ENCODE measurements at places on chromosomes 7 and 10. TPM values are rescaled to one million over a fixed set of nuclear protein-coding genes. Genes with fewer than 3 reads are reported as not detected.
A peak's percentile ranks its signal among the peaks of the same experiment; 100 is the strongest.

DNA sequence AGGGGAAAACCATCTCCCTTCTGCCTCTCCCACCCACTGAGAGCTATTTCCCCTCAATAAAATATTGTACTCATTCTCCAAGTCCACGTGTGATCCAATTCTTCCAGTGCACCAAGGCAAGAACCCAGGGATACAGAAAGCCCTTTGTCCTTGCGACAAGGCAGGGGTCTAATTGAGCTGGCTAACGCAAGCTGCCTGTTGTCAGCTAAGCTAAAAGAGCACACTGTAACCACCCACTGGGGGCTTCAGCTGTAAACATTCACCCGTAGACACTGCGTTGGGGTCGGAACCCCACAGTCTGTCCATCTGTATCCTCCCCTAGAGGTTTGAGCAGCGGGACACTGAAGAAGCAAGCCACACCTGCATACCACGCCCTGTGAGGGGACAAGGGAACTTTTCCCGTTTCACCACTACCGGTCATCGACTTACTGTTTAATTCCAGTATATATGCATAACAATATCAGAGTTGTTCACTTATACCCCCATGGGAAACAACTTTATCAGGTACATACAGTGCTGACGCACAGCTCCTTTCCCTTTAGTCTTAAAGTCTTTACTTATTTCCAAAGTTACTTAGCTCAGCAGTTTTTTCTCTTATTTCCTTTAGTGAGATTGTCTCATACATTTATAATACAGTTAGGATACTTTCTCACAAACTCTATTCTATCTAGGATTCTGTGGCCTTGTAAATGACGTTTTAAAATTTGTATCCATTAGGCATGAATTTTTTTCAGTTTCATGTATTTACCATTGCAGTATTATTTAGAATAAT is 721.6 kb downstream of the ANKRD7 start:
- H3K4me1 ChIP-seq = no peaks in the 10 kb centered on the region
- no peak for DNase-seq
- no peak overlapping the region for H3K27ac ChIP-seq
- no peak overlapping the region for H3K4me3 ChIP-seq

DNA sequence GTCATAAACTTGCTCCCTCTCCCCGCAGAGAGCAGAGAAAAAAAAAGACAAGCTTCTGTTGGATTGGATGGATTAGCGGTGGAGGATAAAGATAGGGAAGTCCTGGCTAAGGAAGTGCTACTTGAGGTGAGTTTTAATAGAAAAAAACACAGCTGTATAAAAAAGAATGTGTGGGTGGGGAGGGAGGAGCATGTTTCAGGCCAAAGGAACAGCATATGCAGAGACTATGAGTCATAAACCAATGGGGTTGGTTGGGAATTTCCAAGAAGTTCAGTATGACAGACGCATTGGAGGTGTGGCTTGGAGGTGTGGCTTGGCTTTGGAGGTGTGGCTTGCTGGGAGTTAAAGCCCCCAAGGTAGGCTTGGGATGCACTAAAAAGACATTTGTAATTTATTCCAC is 103.0 kb upstream of the LSM8 start:
- no peaks in the 10 kb centered on the region for H3K36me3 ChIP-seq
- no peaks in the 10 kb centered on the region for H3K4me1 ChIP-seq
- peak; percentile 63 for DNase-seq
- H3K4me3 ChIP-seq = no peak overlapping the region

GRCh38 chr7:56447864-56448693 is 331.9 kb upstream of the NUPR2 start:
- no peak for DNase-seq
- H3K4me3 ChIP-seq = no peak overlapping the region
- no peaks in the 10 kb centered on the region for H3K4me1 ChIP-seq
- H3K27me3 ChIP-seq = no peaks in the 10 kb centered on the region

DNA sequence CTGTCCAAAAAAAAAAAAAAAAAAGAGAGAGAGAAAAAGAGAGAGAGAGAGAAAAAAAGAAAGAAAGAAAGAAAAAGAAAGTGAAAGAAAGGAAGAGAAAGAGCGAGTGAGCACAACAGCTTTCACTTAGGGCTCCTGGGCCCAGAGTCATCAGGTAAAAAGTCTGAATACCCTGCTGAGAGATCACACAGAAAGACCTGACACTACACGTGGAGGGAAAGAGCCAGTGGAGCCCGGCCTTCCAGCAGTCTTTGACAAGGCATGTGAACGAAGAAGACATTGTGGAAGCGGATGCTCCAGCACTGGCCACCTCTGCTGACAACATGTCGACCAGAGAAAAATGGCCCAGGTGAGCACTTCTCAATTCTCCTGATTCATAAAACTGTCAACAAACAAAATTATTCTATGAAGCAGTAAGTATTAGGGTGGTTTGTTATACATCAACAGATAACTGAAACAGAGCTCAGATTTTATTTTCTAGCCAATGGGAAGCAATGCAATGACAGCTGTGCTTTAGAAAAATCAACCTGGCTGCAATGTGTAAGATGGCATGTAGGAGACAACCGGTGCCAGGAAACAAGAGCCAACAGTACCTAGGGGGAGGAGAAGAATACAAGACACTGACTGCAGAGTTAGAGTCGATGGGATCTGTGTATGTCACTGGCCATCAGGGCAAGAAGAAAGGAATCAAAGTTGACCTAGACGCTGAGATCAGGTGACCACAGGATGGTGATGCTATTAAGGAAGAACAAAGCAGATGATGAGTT is 4.4 kb downstream of the RNF216 start:
- H3K4me1 ChIP-seq = peaks cover 5% of the 10 kb centered on the region
- no peak overlapping the region for H3K27ac ChIP-seq
- H3K36me3 ChIP-seq = peaks cover 35% of the 10 kb centered on the region
- no peak overlapping the region for H3K4me3 ChIP-seq
- no peak for DNase-seq

DNA sequence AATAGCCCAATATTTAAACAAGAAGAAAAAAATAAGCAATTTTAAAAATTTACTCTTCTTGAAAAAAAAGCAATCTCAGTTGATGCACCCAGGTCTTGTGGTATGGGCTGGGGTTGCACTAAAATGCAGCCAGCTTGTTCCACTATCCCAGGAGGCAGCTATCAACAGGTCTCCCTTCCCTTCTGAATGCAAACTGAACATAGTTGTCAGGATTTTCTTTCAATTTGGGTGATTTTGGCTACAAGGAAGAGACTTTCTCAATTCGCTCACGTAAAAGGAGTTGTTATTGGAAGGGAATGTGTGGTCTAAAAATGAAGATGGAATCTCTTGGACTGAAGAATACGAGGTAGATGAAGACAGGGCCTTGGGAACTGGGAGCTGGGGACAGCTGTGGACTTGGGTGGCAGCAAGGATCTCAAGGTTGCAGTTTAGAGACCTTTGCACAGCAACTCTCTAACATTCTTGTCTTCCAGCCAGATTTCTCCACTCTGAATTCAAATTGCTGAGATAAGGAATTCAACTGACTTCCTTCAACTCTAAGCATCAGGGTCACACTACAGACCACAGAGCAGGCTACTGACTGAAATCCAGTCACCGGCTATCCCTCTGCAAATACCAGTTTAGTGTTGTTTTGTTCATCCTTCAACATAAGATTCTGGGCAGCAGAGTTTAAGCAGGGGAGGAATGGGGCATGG is 3.1 kb upstream of the TMEM26 start:
- no peak overlapping the region for H3K4me3 ChIP-seq
- DNase-seq = no peak
- H3K27ac ChIP-seq = no peak overlapping the region
- H3K36me3 ChIP-seq = no peaks in the 10 kb centered on the region
- H3K4me1 ChIP-seq = no peaks in the 10 kb centered on the region

The FKBP6 gene
- not detected for total RNA-seq

Measured in endodermal cell (in vitro differentiated cells).